ENCODE measurements at places on chromosomes 2 and 18.

DNA sequence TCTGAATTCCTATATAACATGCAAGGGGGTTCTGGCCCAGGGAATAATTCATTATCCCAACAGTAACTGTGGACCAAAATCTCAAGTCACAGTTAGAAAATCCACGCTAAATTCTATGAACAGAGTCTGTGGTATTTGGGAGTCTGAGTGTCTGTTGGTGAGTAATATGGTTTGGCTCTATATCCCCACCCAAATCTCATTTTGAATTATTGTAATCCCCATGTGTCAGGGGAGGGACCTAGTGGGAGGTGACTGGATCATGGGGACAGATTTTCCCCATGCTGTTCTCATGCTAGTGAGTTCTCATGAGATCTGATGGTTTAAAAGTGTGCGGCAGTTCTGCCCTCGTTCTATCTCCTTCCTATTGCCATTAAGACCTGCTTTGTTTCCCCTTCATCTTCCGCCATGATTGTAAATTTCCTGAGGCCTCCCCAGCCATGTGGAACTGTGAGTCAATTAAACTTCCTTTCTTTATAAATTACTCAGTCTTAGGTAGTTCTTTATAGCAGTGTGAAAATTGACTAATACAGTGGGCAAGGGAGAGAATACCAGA is 68.3 kb downstream of the NBAS start:
- peaks cover 15% of the 10 kb centered on the region for H3K36me3 ChIP-seq
- H3K27me3 ChIP-seq, result no peaks in the 10 kb centered on the region
- H3K27ac ChIP-seq, result no peak overlapping the region
- DNase-seq, result no peak

DNA sequence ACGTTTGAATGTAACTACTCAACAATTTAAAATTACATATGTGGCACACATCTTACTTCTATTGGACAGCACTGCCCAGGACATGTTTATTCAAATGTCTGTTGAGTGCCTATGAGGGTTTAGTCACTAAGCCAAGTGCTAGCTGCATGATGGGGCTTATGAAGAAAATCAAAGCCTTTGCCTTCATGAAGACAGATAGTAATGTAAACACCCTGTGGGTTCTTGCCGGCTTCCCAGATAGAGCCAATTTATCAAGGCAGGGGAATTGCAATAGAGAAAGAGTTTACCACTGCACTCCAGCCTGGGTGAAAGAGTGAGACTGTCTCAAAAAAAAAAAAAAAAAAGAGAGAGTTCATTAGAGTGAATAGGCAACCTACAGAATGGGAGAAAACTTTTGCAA is 43.7 kb upstream of the NEB start:
- peaks cover 43% of the 10 kb centered on the region for H3K36me3 ChIP-seq
- no peak overlapping the region for H3K27ac ChIP-seq
- no peaks in the 10 kb centered on the region for H3K27me3 ChIP-seq
- no peaks in the 10 kb centered on the region for H3K4me1 ChIP-seq
- DNase-seq, result no peak

DNA sequence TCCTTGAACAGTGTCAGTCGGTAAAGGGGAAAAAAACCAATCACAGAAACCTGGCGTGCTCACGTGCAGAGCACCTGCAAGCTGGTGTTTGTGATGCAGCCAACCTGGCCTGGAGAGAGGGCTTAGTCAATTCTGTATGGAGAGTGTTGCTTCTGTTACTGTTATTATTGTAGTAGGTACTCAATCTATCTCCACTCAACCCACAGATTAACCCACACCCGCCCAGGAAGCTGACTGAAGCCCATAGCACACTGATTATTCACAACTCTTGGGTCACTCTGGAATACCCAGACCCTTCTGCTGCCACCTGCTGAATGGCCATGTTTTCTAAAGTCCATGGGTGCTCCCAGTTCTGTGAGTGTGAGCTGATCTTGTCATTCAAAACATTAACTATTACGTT is 53.9 kb downstream of the TNFRSF11A start:
- H3K4me3 ChIP-seq, result no peak overlapping the region
- no peaks in the 10 kb centered on the region for H3K4me1 ChIP-seq
- no peaks in the 10 kb centered on the region for H3K36me3 ChIP-seq
- no peaks in the 10 kb centered on the region for H3K27me3 ChIP-seq

GRCh38 chr18:62518460-62519375 is 4.1 kb upstream of the ZCCHC2 start:
- H3K4me3 ChIP-seq, result no peak overlapping the region
- no peak overlapping the region for H3K27ac ChIP-seq
- H3K4me1 ChIP-seq, result peaks cover 8% of the 10 kb centered on the region
- H3K27me3 ChIP-seq, result peaks cover 28% of the 10 kb centered on the region
- peaks cover 4% of the 10 kb centered on the region for H3K36me3 ChIP-seq

DNA sequence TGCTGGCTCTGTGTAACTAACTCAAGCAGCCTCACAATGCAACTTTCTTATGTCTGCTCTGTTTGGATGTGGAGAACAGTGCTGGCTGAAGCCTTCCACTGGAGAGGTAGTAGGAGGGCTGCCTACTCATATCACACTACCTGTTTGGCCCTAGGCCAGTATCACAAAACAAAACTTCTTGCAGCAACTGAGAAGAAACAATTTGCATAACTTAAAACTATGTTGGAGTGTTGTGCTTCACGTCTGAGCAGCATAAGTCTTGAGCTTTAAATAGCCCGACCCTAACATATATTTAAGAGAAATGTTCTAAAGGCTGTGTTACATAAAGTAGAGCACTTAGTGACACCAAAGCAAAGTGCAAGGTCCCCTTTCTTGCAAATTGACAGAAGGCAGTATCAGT is 204.9 kb upstream of the ACVR2A start:
- H3K4me3 ChIP-seq, result no peak overlapping the region
- peaks cover 4% of the 10 kb centered on the region for H3K4me1 ChIP-seq
- DNase-seq, result no peak
- no peak overlapping the region for H3K27ac ChIP-seq
- H3K36me3 ChIP-seq, result no peaks in the 10 kb centered on the region

Data from neural crest cell (in vitro differentiated cells).